ENCODE measurements at places on chromosomes 13 and 19.

DNA sequence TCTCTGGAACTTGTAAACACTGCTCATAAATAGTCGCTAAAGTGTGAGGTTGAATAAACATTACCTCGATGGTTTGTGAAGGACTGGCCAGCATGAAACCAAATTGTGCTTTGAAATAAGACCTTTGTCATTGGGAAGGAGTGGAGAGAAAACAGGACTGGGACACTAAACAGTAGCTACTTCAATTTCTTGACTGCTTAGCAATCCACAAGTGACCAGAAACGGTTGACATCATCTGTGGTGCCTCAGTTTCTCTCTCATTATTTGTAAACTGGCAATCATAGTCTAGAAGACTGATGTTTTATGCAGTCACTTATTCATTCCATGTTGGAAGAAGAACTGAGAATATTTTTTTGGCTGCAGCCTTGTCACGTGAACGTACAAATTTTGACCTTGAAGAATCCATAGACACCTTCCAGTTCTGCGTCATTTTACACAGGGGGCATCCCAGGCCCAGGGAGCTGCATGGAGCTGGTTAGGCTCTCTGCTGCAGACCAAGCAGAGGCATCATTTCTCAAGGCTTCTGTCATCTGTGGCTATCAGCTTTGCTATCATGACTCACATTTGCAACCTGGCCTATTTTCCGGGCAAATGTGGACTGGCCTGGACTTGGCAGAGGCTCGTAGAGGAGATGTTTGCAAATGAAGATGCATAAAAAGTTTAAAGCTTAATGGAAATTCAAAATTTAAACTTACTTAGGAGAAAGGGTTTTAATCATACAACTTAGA, 391.8 kb downstream of the FGF9 start:
- DNase-seq: no peak

- DNase-seq: no peak
Observed at GRCh38 chr13:30847650-30848307, 58.3 kb upstream of the MEDAG start.

DNA sequence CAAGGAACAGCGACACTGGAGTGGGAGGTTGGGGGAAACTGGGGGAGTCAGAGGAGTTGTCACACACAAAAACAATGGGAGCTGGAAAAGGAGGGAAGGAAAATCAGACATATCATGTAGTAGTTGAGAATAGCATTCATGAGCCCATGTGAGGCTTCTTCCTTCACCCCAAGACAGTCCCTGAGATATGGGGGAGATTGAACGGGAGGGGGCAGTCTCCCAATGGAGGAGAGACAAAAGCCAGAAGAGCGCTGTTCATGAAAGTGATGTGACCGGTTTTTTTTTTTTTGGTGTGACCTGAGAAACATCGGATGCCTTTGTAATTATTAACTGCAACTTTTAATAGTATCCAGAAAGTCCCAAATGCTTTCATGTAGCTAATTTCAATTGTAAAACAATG, 631.8 kb upstream of the KLF12 start:
- no peak for DNase-seq

- DNase-seq: no peak
Observed at GRCh38 chr13:67238277-67238859, 8.2 kb upstream of the PCDH9 start.

DNA sequence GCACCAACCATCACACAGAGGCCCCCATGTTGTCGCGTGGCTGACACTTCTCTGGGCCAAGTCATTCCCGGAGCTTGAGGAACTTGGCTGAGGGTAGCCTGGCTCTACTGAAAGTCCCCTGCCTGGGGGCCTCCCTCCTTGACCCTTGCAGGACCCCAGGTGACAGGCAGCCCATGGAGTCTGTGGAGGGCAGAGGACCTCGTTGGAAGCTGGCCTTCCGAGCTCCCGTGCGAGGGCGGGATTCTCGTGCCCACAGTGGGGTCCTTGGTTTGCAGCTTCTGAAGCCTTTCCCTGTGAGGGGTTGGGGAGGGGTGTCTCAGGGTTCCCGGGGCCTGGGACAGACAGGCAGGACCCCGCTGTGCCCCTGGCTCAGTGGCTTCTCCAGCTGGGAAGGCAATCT, 16.4 kb downstream of the NMRK2 start:
- no peak for DNase-seq

DNA sequence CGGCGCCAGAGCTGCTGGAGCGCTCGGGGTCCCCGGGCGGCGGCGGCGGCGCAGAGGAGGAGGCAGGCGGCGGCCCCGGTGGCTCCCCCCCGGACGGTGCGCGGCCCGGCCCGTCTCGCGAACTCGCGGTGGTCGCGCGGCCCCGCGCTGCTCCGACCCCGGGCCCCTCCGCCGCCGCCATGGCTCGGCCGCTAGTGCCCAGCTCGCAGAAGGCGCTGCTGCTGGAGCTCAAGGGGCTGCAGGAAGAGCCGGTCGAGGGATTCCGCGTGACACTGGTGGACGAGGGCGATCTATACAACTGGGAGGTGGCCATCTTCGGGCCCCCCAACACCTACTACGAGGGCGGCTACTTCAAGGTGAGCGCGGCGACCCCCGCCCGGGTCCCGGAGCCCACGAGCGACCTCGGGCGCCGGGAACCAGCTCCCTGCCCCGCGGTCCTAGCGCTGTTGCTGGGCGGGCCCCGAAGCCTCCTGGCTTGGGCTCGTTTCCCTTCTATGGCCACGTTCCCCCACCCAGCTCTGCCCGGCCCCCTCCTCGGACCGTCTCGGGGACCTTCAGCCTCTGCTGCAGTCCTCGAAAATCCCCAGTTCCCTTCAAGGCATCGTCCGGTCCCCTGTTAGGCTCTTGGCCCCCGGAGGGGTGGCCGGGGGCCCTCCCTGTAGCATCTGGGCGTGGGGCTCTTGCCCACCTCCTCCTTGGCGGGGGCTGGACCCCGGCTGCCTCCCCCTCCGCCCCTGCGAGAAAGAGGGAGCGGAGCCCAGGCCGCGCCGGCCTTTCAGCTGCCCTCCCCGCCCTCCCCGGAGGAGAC, at the start of gene CDC34:
Gene CDC34 (plus strand): TSS at position 8 of the 808 bp plus-strand sequence. CDS start 172 bp downstream, at position 180.
- DNase-seq: no peak

- DNase-seq: no peak
Observed at GRCh38 chr13:31172001-31172400, 10.3 kb upstream of the HSPH1 start.

DNA sequence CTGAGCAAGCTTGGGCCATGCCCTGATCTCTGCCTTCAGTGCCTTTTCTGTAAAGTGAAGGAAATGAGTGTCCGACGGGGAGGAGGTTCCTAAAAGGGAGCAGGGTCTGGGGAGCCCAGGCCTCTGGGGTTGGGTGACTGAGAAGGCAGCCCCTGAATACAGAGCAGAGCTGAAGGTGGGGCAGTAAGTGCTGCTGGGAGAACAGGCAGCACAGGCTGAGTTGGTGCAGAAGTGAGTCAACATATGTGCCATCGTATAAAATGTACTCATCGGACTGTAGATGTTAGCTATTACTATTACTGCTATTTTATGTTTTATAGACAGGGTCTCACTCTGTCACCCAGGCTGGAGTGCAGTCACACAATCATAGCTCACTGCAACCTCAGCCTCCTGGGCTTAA, 1.0 kb upstream of the HAMP start:
- DNase-seq: no peak

- no peak for DNase-seq
Observed at GRCh38 chr13:76879203-76879882, 6.9 kb downstream of the KCTD12 start.

GRCh38 chr13:31380715-31381114, 180.9 kb downstream of the B3GLCT start:
- no peak for DNase-seq

- DNase-seq: no peak
Observed at GRCh38 chr13:94996445-94996844, 284.1 kb upstream of the SOX21 start.

DNA sequence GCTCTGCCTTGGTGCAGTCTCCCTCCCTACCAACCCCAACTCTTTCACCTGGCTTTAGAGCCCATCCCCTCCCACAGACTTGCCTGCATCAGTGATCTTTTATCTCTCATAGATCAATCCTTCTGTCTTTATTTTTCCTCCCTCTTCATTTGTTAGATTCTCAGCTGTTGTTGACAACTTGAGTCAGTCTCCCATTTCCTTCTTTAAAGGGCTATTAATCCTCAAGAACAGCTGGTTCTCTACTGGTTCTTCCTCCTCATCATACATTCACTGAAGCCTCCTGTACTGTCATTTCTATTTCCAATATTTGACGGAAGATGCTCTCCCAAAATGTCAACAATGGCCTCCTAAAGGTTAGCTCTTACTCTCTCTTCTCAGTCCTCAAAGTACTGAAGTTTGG, 408.2 kb downstream of the TBC1D4 start:
- no peak for DNase-seq

DNA sequence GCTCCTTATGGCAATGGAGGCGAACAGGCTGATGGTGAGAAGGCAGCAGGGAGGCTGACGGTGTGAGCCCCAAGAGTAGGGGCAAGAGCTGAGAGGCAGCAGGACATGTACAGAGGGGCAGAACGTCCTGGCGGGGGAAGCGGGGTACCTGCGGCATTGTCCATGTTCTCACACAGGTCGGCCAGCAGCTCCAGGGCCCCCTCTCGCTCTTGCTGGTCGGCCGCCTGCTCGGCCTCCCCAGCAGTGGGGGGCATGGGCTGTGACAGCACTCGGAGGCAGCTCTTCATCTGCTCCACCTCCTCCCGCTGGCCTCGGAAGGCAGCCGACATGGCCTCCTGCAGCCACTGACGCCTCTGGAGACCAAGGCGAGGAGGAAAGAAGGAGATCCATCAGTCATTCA, 2.4 kb downstream of the HSPBP1 start:
- DNase-seq: no peak

DNA sequence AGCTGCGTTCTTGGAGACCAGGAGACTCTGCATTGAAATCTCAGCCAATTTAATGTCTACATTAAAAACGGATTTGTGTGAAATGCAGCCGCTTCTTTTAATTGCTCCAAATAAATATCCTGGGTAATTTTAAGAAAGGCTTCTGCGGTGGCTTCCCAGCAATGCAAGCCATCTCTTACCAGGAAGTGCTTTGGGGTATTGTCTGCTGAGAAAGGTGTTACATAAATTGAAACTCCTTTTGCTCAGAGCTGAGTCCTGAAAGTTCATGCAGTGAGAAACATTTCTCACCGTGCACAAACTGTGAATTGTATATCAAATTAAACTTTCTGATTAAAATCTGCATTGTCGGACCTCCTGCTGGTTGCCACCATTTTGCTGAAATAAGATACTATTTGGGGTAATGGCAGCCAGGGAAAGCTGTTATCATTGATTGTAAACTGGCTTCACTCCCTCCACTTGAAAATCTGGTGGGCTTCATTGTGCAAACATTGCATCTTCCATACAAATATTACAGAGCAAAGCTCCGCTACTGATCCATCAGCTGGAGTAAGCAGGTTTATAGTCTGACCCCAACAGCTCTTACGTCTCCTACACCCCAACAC, 59.5 kb downstream of the ZIC5 start:
- DNase-seq: no peak

- no peak for DNase-seq
Observed at GRCh38 chr19:54026656-54027055, 35.2 kb downstream of the CACNG6 start.

- no peak for DNase-seq
Observed at GRCh38 chr13:26529441-26529840, 28.0 kb upstream of the WASF3 start.

GRCh38 chr13:62176051-62176450, 760.4 kb upstream of the PCDH20 start:
- no peak for DNase-seq

DNA sequence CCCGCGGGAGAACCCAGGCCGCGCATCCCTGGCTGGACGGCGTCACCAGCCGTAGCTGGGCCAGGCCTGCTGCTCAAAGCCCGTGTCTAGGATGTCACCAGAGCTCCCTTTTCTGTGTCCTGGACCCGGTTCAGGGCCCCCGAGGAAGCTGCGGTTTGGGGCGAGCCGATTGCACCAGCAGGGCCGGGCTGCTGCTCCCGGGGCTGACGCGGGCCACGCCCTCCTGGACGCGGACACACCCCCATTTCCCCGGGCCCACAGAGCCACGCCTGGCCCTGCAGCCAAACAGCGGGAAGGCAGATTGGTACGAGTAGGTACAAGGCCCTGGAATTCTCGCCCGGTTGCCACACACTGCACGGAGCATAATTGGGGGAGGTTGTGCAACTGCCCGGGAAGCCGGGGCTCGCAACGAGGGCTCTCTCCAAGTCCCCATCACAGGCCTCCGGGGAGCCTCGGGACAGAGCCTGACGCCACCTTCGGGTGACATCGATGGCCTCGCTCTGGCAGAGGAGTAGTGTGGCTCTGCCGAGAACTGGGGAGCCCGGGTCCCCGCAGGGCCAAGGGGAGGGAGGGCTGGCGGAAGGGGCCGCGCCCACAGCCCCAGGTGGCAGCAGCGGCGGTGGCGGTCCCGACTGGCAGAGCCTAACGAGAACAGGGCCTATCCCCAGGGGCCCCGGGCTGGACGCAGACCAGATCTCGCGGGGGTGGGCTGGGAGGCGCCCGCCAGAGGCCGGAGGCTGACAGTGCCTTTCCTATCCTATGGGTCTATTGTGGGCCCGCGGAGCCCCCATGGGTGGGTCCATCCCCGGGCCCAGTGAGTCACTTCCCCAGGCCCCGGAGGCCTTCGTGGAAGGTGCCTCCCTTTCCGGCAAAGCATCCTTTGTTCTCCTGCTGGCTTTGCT, 23.5 kb downstream of the KCTD15 start:
- no peak for DNase-seq

DNA sequence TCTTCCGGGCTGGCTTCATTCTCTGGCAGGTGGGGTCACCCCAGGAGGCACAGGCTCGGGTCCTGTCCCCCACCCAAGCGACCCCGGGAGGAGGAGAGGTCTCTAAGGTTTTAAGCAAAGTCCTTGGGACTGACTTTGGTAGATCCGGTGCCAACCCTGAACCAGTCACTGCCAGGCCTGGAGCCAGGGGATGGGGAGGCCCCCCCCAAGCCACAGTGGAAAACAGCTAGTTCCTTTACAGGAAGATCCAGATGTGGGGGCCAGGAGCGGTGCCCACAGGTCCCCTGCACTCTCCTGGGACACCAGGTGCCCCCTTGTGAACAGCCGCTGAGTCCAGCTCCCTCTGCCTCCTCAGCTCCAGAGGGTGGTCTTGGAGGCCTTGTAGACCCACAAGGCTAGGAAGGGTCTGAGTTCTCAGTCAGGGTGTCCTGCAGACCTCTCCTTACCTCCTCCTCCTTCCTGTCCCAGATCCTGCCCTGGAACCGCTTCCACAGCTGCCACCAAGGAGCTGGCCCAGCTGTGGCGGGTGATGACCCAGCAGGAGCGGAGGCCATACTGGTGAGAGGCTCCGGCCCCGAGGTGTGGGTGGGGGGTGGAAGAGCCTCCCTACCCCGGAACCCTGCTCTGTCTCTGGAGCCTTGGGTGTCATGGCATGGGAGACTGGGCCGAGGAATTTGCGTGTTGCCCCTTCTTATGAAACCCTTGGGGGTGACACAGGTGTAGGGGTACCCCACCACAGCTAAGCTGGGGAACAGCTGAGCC, 6.0 kb downstream of the SIX5 start:
- no peak for DNase-seq

- no peak for DNase-seq
Observed at GRCh38 chr13:32153056-32153455, 121.5 kb downstream of the FRY start.

- DNase-seq: no peak
Observed at GRCh38 chr13:97322740-97323342, 100.7 kb downstream of the MBNL2 start.

Data from caudate nucleus (tissue), 63 donors.